ENCODE measurements at places on chromosomes 7 and 10.

DNA sequence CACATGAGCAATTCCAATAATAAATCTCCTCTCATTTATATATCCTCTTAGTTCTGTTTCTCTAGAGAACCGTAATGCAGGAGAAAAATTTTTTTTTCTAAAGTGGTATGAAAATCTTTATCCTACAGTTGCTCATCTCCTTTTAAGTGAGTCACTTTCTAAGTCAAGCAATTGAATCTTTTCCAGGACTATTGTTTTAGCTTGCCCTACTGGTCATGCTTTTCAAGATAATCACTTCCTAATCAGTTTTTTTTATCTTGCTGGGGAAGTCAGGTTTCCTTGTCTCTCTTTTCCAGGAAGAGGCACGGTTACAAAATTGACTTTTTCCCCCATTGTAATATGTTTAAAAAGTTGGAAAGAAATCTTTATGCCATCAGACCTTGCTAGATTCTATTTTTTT, 44.0 kb downstream of the INPP5F start:
- no peak for ATAC-seq

GRCh38 chr7:141231018-141231792, 157.3 kb downstream of the TMEM178B start:
- no peak for ATAC-seq

- ATAC-seq = no peak
Measured at GRCh38 chr7:84021292-84021908, 173.2 kb downstream of the SEMA3A start.

GRCh38 chr7:128035712-128036111, 4.5 kb upstream of the LRRC4 start:
- no peak for ATAC-seq

DNA sequence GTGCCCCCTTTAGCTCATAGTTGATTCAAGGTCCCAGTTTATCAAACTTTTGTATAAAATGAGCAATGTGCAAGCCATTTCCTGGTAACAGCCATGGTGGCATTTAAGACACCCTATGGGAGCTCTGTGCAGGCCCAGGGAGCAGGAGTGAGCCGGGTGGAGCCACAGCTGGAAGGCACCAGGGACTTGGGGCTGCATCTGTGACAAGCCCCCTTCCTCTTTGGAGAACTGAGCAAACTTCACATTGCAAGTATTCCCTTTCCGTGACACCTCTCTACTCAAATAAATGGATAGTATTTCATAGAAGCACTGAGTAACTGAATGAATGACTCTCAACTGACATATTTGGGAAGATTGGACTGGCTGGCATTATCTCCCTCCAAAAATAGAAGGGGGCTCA, 558.7 kb upstream of the FOXK1 start:
- no peak for ATAC-seq

DNA sequence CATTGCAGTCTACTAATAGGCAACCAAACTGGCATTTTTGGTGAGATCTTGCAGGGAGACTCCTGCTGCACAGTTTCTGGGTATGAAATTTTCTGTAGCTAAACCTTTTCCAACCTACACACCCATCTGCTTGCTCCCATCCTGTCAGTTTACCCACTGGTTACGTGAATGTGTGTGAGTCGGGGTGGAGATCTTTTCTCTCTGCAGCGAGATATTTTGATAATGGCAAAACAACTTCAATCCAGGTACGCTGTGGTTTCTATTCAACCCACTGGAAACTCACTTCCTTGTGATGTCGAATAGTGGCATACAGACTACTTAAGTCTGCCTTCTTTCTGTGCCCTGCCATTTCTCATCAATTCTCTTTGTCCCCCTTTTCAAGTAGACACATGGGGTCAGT, 4.5 kb downstream of the PLEKHA1 start:
- no peak for ATAC-seq

GRCh38 chr10:101221549-101221948, 7.7 kb downstream of the LBX1 start:
- ATAC-seq = no peak

- no peak for ATAC-seq
Measured at GRCh38 chr7:43625453-43625852, 42.5 kb downstream of the STK17A start.

- no peak for ATAC-seq
Measured at GRCh38 chr7:41567731-41568114, 135.2 kb downstream of the INHBA start.

- no peak for ATAC-seq
Measured at GRCh38 chr10:106595281-106595680, 569.2 kb downstream of the SORCS1 start.

DNA sequence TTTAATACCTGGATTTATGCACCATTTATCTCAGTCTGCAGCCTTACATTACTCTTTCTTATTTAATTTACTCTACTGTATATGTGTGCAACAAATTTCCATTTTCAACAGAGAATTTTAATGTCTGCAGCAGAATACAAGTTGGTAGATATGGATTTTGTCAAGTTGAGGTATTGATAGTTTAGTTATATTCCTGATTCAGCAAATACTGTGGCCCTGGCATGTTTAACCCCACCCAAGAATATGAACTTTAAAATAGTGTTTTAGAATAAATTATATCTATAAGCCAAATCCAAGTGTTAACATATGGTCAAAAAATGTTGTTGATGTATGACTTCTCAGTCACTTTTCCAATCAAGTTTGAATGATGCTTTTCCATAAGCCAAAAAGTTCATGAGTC, 378.4 kb upstream of the NRG3 start:
- ATAC-seq = no peak

DNA sequence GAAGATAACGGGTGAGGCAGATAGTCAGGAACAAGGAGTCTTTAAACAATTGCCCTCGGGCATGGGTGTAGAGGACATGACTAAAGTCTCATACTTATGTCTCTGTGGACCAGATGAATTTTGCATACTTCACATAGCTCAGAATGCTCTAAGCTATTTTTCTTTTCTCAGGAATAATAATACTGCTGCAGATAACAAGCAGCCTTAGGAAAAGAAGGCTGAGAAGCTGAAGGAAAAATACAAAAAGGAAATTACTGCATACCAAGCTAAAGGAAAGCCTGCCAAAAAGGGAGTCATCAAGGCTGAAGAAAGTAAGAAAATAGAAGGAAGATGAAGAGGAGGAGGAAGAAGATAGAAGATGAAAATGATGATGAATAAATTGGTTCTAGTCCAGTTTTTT, 13.4 kb upstream of the ERCC6 start:
- ATAC-seq = no peak

DNA sequence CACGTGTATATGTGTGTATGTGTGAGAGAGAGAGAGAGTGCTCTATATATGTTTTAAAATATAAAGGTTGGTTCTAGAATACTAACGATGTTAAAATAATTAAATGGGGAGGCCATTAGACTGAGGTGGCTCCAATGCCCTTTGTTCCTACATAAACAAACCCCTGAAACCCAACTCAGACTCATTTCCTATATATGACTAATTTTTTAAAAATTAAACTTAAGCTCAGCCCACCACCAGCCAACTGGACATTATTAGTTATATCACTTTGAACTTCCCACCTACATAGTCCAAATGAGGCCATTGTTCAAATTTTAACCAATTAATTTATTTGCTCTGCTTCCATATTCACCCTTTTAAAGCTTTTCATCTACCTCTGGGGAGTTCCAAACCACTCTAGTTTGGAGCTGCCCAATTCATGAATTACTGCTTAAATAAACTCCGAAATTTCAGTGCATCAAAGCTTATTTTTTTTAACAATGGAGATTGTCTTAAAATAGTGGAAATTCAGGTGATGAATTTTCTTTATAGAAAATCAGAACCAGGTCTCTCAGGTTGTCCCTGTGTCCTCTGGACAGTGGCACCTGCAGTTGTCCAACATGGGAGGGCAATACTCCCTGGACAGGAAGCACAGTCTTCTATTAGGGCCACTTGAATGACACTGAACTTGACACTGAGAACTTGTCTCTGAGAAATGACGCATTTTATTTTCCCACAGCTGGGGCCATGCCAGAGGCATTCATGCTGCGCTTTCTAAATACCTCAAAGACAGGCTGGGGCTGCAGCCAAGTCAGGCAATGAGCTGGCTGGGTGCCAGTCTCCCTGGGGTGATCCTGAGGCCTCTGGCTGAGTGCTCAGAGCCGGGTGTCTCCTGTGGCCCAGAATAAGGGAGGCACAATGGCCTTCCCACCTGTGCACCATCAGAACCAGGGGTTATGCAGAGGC, 109.5 kb upstream of the TMEM72 start:
- peak; percentile 84 for ATAC-seq

GRCh38 chr7:39133088-39133487, 155.4 kb downstream of the POU6F2 start:
- ATAC-seq = no peak

- no peak for ATAC-seq
Measured at GRCh38 chr7:154770962-154771361, 232.0 kb downstream of the PAXIP1 start.

DNA sequence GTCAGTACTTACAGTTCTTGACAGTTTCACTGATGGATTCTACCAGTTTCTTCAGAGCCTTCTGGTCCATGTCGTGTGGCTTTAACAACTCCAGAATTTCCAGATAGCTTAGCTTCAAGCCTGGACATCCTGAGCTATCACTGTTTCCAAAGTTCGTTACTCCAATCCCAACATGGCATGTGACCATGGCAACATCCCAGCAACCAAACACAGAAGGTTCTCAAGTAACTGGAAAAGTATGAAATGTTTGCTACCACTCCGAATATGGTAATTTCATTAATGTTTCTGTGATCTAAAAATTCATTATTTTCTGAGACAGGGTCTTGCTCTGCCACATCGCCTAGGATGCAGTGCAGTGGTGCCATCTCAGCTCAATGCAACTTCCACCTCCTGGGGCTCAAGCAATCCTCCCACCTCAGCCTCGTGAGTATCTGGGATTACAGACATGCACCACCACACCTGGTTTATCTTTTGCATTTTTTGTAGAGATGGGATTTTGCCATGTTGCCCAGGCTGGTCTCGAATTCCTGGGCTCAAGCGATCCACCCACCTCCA, 29.3 kb downstream of the RBM48 start:
- ATAC-seq = no peak

GRCh38 chr10:69224862-69225657, 4.9 kb downstream of the HKDC1 start:
- no peak for ATAC-seq

GRCh38 chr10:132142396-132143161, 44.2 kb upstream of the DPYSL4 start:
- ATAC-seq = peak; percentile 67

DNA sequence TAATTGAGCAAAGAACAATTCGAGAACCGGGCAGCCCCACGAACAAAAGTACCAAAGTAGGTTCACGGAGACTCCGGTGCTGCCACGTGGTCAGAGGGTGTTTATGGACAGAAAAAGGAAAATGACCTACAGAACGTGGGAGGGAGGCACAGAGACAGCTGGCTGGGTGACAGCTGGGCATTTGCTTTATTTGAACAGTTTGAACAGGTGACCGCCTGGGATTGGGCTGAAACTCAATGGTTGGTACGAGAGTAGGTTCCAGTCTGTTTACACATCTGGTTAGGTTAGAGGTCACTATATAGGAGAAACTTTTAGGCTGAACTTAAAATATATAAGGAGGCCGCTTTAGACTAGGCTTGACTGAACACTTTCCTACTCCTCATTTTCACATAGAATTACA, 50.6 kb upstream of the CELF2 start:
- ATAC-seq = no peak

GRCh38 chr7:36821617-36822016, 97.3 kb upstream of the AOAH start:
- no peak for ATAC-seq

DNA sequence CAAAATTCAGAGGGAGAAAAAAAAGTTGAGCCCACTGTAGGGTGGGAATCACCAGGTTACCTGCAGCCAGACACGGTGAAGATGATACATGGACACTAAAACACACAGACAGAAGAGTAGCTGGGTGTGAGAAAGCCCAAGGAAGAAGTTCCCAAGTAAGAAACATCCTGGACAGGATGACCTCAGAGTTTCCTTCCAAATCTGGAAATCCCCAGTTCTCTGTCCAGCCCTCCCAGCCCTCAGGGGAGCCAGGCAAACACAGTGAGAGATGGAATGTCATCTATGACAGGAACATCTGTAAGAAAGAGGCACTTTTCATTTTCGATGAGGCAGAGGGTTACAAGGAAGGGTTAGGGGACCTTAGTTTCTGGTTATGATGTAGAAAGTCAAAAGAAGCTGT, 125.1 kb upstream of the LYZL1 start:
- no peak for ATAC-seq

- ATAC-seq = no peak
Measured at GRCh38 chr7:143315776-143316175, at the start of gene CLCN1. Gene CLCN1, plus strand, starts transcription at chr7:143316111. Its CDS starts 102 bp downstream, at chr7:143316213.

GRCh38 chr10:851901-852300, 79.6 kb downstream of the LARP4B start:
- no peak for ATAC-seq

DNA sequence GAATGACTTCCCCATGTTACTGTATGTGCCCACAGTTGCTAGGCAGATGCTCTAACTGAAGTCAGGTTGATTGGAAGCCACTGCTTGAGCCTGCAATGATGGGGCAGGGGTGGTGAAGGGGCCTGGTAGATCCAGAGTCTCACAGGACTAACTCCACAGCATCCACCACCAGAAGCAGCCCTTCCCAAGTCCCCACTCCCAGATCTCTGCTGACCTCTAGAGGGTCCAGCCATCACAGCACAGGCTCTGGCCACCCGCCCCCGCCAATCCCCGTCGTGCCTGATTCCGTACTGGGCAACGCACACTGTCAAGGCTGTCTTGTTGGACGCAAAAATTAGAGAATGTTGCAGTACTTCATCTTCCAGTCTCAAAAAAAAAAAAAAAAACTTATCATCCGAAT, 136.8 kb upstream of the PDE1C start:
- no peak for ATAC-seq

- no peak for ATAC-seq
Measured at GRCh38 chr10:66767707-66768106, 158.1 kb upstream of the LRRTM3 start.

DNA sequence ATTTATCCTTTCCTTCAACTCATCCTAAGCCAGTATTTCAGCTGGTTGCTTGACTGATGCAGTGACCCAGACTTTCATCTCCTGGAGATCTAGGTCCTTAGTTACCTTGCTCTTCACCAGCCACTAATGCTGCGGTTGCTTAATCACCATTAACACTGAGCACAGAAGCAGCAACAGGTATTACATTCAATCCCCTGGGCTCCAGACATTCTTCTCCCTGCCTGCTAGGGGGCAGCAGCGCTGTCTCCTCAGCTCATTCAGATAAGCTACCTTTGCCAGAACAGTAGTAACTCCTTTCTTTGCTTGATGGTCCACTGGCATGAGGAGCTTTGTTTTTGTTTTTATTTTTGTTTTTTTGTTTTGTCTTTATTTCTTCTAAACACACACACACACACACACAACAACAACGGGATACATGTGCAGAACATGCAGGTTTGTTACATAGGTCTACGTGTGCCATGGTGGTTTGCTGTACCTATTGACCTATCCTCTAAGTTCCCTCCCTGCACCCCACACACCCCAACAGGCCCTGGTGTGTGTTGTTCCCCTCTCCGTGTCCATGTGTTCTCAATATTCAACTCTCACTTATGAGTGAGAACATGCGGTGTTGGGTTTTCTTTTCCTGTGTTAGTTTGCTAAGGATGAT, 1043.2 kb upstream of the C7orf33 start:
- no peak for ATAC-seq

DNA sequence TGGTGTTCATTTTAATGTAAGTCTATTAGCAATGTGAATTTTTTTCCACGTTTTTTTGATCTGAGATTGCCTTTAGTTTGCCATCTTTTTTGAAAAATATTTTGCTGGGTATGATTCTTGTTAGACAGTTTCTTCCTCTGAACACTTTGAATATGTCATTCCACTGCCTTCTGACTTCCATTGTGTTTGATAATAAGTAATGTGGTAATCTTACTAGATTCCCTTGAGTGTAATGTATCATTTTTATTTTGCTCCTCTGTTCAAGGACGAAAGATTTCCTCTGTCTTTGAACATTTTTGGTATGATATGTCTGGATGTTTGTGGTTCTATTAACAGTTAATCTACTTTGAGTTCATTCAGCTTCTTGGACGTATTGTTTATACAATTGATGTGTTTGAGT, 371.4 kb downstream of the SUGCT start:
- no peak for ATAC-seq

Data from gastroesophageal sphincter (tissue), 4 donors.